Kidney tubule cell (primary cell): ENCODE measurements at places on chromosomes 13 and 19.

- DNase-seq, result no peak
Measured at GRCh38 chr13:28375250-28375930, 119.5 kb downstream of the FLT1 start.

DNA sequence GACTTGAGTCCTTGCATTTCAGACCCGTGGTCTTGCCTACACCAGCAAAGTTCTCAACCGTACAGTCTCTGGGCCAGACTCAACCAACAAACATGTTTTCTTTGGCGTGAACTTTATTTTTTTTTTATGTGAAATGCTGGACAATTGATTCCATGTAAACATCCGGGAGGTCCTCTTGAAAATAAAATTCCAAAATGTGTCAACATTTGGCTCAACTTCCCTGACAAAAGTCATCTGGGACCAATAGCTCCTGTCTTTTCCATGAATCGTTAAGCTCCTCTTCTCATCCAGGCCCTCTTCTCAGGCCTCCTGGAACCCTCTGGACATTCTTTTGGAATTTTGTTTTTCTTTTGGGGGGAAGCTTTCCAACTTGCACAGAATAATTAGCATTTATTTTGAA, 2.7 kb downstream of the ALDH16A1 start:
- DNase-seq, result no peak

DNA sequence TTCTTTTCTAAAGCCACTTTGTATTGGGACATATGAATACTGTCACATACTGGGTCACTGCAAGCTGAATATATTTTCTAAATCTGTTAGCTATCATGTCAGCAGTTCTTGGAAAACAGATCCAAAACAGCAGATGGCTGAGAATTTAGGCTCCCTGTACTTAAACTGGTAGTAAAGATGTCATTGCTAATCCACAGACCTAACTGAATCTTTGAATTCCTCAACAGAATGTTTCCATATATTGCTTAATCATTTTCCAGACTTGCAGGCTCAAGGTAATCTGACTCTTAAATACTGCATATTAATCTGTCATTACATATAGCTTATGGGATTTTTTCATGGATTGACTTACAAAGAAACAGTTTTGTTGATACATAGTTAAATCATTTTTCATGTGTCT, 639.0 kb upstream of the KLHL1 start:
- DNase-seq, result no peak

- DNase-seq, result no peak
Measured at GRCh38 chr13:41697578-41697977, 240.2 kb downstream of the RGCC start.

- no peak for DNase-seq
Measured at GRCh38 chr19:14768001-14768400, 10.4 kb downstream of the ADGRE2 start.

DNA sequence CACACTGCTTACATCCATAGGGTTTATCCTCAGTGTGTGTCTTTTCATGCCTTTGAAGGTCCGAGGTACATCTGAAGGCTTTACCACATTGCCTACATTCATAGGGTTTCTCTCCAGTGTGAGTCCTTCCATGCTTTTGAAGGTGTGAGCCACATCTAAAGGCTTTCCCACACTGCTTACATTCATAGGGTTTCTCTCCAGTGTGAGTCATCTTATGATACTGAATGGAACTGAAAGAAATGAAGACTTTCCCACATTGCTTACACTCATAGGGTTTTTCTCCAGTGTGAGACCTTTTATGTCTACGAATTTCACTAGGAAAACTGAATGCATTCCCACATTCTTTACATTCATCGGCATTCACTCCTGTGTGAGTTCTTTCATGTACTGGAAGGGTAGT, 7.1 kb downstream of the ZNF20 start:
- DNase-seq, result no peak

- DNase-seq, result no peak
Measured at GRCh38 chr13:99383946-99384345, 76.7 kb upstream of the GPR183 start.

DNA sequence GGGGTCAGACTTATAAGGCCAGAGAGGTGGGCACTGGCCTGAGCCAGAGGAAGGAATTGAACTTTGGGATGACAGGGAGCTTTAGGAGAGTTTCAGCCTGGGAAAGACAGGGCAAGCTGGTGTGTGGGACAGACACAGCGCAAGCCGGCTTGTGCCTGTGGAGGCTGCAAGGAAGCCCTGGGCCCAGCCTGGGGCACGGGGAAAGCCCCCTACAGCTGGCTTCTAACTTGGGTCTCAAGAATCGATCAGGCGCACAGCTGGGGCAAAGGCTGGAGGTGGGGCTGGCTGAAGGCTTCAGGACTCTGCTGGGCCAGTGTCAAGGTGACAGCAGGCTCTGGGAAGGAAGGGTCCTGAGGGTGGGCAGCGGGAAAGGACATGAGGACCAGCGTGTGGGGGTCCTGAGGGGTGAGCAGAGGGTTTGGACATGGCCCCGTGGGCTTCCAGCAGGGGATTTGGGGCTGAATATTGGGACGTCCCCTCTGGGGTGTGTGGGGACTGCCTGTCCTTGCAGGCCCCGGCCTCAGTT, 3.0 kb downstream of the PTOV1 start:
- no peak for DNase-seq

DNA sequence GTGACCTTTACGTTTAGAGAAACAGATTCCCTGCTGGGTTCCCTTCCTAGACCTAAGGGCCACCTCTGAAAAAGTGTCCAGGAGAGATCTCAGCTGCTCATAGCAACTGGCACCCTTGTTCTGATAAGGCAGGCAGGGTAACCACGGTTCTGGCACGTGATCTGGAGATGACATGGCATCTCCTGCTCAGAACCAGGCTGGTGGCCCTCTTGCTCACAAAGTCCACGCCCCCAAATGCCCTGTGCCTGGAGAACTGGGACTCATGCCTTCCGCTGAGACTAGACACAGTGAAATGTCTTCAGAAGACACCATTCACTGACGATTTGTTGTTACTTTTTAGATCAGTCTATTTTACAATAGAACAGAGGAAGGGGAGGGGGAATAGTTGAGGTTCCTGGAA, 174.1 kb downstream of the ZNF536 start:
- no peak for DNase-seq

DNA sequence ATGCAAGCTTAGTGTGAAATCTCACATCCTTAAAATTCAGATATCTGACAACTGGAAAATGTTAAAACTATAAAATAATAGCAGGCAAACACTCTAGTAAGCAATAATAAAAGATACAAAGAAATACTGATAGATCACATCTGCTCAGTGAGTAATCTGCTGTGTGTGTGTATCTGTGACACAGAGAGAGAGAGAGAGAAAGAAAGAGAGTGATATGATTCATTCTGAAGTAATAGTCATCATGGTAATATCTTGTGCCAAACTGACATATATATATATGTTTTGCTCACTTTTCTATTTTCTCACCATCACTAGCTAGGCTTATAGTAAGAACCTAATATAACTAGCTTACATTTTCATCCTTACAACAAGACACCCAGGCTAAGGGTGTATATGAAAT, 288.0 kb upstream of the SLITRK6 start:
- DNase-seq, result no peak

GRCh38 chr19:6048348-6048747, 62.0 kb downstream of the RFX2 start:
- DNase-seq, result no peak

GRCh38 chr13:88552966-88553365, 881.8 kb downstream of the SLITRK5 start:
- DNase-seq, result no peak

GRCh38 chr19:32459204-32459865, 53.8 kb downstream of the DPY19L3 start:
- DNase-seq, result peak; percentile 4

GRCh38 chr19:43505186-43505456, 575 bp upstream of the PHLDB3 start:
- DNase-seq, result no peak

DNA sequence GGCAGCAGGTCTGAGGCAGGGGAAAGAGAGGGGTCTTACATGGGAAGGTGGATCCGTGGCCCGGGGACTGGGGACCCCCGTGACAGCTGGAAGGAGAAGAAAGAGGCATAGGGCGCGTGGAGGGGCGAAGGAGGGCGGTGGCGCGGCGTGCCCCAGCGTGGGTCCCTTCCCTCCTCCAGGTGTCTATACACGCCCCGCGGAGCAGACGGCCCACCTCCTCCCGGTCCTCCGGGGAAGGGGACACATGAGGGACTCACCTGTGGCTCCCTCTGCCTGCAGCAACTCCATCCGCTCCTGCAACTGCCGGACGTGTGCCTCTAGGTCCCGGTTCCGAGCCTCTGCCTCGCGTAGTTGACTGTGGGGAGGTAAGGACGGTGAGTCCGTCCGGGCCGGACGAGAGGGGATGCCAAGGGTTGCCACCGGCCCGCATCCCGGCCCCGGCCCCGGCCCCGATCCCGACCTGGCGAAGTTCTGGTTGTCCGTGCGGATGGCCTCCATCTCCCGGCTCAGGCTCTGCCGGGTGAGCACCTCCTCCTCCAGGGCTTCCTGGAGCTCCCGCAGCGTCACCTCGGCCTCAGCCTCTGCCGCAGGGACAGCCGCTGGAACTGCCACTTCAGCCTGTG, 2.4 kb upstream of the SIX5 start:
- no peak for DNase-seq

DNA sequence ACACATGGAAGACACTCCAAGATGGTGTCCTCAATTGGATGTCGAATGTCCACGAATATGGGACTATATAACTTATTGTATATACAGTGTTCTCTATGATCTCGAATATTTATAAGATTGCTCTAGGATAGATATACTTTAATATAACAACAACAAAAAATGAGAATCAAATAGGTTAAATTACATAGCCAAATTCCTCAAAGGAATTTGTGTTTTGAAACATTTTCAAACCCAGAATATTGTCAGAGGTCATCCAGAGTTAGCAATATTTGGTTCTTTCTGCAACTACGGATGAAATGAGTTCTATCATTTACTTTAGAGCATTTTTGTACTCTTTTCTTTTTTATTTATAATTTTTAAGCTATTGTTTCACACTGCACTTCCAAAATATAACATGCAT, 857.8 kb downstream of the GPC5 start:
- DNase-seq, result no peak

DNA sequence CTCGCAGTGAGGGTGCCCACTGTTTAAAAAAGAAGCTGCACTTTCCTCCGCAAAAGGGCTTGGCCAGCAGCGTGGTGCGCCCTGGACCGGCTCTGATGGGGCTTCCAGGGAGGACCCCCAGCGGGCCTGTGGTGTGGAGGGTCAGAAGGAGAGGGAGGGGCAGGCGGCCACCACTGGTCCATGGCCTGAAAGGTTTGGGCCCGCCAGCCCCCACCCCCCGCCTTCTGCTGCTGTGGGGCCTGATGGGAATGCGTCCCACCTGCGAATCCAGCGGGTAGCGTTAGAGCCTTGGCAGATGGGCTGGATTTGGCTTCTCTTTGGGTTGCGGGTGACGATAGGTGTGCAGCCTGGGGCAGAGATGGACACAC, 34.7 kb downstream of the TMEM255B start:
- DNase-seq, result no peak

- peak; percentile 22 for DNase-seq
Measured at GRCh38 chr13:40438999-40439797, 227.2 kb downstream of the FOXO1 start.

DNA sequence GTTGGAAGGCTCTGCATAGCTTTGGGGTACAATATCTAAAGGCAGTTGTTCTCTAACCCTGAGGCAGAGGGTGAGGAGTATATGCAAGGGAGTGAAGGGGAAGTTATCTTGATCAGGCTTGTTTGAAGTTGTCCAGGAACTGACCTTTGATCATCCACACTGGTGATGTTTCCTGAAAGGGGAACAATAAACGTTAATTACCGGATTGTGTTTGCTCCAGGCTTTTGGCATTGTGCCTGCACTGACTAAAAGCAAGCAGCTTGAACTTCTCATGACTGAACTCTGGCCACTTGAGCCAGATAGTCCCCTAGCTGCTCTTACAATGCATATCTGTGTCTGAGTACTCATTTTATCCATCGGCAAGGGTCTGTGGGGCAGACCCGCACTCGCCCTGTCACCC, 27.0 kb upstream of the ZNF726 start:
- no peak for DNase-seq

DNA sequence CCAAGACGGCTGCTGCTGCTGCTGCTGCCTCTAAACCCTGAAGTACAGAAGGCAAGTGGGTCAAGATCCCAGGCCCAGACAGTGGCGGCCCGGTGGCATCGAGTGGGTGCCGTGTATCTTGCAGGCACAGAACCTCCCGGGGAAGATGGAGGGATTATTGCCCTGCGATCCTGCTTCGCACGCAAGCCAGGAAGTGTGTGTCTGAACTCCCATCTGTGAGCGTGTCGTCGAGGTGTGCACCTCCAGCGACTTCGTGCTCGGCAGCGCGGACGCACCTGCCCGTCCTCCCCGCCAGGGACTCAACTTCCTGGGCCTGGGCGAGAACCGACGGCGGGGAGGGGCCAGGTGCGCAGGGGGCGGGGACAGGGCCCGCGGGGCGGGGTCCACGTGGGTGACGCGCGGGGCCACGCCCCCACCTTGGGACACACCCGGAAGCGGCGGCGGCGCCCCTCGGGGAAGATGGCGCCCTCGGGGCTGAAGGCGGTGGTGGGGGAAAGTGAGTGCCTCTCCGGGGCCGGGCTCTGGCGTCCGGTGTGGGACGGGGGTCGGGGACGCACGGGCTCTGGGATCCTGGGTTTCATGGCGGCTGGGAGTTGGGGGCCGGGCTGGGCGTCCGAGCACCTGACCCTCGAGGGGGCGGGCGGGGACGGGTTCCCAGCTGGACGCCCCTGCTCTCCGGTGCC, at the start of gene STXBP2:
STXBP2 (plus strand) TSS at position 420 of the 683 bp plus-strand sequence; CDS start at position 460, 40 bp downstream.
- peak; percentile 88 for DNase-seq

DNA sequence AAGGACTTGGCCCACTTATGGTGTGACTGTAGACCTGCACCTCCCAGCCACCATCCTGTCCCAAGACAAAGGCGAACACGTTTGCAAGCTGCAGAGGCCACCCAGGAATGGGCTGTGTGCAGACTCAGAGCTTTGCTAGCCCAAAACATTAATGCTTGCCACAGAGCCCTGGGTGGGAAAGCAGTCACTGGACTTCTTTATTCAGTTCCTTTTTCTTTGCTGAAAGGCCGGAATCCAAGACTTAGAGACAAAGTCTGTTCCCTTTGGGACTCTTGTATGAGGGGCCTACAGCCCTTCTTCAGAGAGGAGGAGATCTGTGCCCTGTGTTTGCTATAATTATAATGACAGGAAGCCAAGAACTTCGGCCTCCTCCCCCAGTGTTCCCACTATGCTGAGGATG, 167.8 kb downstream of the DLEU7 start:
- DNase-seq, result no peak

- no peak for DNase-seq
Measured at GRCh38 chr19:33562636-33563035, 41.0 kb upstream of the PEPD start.

GRCh38 chr13:102651892-102652291, 43.0 kb downstream of the METTL21C start:
- peak; percentile 50 for DNase-seq

GRCh38 chr13:66805657-66806056, 424.5 kb downstream of the PCDH9 start:
- no peak for DNase-seq
